ENCODE measurements at places on chromosomes 2 and 18.

GRCh38 chr2:50491541-50492476 is 540.1 kb downstream of the NRXN1 start:
- H3K4me3 ChIP-seq = no peak overlapping the region
- no peak for DNase-seq
- H3K4me1 ChIP-seq = peaks cover 11% of the 10 kb centered on the region
- H3K27ac ChIP-seq = no peak overlapping the region

- H3K4me1 ChIP-seq = no peaks in the 10 kb centered on the region
- no peak for DNase-seq
- no peaks in the 10 kb centered on the region for H3K36me3 ChIP-seq
- H3K4me3 ChIP-seq = no peak overlapping the region
Observed at GRCh38 chr2:211437396-211437795, 881.0 kb downstream of the CPS1 start.

DNA sequence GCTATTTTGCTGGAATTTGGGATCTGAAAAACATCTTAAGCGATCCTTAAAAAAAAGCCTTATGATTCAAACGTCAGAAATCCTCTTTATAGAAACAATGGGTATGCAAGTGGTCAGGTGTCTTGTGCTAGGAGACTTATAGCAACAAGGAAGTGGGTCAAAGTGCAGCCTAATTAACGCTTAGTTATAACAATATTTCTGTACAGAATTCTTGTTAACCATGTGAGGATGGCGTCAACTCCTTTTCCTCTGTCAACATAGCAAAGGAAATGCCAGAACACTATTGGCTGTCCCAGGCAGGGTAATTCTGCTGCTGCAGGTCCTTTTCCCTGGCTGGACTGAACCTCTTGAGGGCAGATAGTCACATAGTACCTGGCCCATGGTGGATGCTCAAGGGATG is 189.4 kb downstream of the MSH2 start:
- no peaks in the 10 kb centered on the region for H3K27me3 ChIP-seq
- H3K4me3 ChIP-seq = no peak overlapping the region
- DNase-seq = no peak
- H3K36me3 ChIP-seq = no peaks in the 10 kb centered on the region

DNA sequence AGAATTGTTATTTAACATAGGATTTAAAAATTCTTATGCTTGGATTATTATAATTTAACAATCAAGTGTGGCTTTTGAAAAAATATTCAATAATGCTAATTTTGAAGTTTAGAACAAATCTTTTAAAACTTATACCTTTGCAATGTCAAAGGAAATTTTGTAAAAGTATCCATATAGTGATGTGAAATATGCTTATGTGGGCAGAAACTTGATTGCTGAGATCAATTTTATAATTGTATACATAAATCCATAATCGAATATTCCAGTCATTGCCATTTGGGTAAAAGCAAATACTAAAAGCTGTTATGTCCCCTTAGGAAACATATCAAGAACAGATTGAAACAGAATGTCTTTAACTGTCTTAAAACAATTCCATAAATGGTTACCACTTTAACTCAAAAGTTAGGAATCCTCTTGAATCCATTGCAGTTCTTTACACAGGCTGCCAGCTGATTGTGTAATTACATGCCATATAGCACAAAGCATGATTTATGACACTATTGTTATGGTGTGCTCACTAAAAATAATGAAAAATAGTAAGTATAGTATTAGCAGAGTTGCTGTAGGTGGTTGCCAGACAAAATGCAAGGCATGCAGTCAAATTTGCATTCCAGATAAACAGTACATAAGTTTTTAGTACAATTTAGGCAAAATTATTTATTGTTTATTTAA is 24.2 kb downstream of the PLCL1 start:
- H3K4me3 ChIP-seq = no peak overlapping the region
- DNase-seq = no peak
- H3K27ac ChIP-seq = no peak overlapping the region
- H3K27me3 ChIP-seq = no peaks in the 10 kb centered on the region
- H3K4me1 ChIP-seq = no peaks in the 10 kb centered on the region

GRCh38 chr2:22904126-22904684 is 480.8 kb upstream of the KLHL29 start:
- DNase-seq = no peak
- no peaks in the 10 kb centered on the region for H3K4me1 ChIP-seq
- no peaks in the 10 kb centered on the region for H3K36me3 ChIP-seq
- no peak overlapping the region for H3K27ac ChIP-seq

Measured in spleen (tissue), 13 donors.